ENCODE measurements at places on chromosomes 1 and 21.
A peak's percentile ranks its signal among the peaks of the same experiment; 100 is the strongest.

DNA sequence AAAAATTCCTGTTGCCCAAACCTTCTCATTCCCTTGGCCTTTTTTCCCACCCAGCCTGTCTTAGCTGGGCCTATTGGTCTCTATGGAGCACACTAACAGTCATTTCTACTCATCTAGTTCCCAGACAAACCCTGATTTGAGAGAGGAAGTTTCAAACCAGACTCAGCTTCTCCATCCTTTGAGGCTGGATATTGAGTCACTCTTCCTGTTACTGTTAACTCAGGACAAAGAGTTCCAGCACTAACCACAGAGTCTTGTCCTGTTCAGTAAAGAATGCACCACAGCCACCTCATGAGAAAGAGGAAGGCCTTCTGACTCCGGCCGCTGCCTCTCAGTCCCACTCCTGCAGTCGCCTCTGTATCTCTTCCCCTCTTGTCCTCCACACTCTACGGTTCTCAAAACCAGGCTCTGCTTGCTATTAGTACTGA is 137.8 kb downstream of the PTPRC start:
- DNase-seq: no peak

DNA sequence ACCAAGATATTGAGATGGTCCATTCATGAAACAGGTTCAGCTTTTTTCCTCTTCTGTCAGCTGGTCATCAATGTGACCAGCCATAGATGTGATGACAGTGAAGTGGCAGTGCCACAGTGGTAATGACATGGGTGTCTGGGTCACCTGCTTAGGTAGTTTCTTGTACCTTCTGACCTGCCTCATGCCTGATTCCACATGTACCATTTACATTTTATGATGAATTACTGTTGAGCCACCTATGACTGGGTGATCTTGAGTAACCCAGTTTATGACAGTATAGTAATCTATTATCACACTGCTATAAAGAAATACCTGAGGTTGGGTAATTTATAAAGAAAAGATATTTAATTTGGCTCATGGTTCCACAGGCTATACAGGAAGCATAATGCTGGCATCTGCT is 45.7 kb downstream of the RGSL1 start:
- no peak for DNase-seq

DNA sequence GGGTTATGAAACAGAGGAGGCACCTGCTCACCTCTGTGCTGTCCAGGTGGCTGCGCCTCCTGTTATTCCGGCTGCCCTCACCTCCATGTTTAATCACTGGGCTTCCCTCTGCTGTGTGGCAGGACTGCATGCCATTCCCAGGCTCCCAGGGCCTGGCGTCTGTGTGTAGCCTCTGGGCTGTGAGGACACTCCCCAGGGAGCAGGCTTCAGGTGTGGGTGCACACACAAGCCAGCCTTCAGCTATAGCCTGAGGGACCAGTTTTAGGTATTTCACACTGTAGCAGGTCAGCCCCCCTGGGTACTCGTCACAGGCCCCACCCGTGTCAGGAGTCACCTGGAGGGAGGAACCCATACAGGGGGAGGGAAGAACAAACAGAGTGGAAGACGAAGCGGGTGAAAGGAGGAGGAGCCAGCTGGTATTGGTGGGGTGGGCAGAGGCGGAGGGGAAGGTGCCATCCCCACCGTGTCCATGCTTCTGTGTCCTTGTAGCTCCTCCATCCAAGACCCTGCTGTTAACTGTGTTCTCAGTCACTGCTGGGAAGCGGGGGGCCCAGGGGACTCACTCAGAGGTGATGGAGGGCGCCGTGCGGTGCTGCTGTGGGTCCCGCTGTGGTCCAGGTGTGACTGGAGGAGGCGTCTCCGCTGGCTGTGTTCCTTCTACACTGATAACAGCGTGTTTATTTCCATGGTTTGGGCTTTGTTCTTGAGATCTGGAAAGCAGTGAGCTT is 158.6 kb downstream of the PGBD5 start:
- DNase-seq: no peak

DNA sequence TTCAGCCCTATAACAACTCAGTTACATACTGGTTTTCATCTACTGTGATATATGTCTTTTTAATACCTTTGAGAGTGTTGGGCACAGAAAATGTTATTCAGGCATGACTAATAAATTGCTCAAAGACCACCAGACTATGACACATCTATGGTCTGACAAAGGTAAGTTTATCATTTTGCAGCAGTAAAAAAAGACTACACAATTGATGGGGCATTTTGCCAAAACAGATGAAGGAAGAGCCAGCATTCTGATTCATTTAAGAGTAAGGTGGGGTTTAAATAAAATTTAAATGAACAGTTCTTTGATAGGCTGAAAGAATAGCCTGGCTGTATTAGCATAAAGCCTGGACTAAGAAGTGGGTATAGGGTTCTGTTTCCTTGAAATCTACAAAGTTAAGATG is 8.8 kb upstream of the RNPC3 start:
- no peak for DNase-seq

- no peak for DNase-seq
Observed at GRCh38 chr1:55313903-55314302, 98.7 kb upstream of the USP24 start.

- no peak for DNase-seq
Observed at GRCh38 chr1:19384772-19385187, 72.7 kb downstream of the SLC66A1 start.

GRCh38 chr1:115839029-115839678 is 1.8 kb downstream of the NHLH2 start:
- DNase-seq: no peak

DNA sequence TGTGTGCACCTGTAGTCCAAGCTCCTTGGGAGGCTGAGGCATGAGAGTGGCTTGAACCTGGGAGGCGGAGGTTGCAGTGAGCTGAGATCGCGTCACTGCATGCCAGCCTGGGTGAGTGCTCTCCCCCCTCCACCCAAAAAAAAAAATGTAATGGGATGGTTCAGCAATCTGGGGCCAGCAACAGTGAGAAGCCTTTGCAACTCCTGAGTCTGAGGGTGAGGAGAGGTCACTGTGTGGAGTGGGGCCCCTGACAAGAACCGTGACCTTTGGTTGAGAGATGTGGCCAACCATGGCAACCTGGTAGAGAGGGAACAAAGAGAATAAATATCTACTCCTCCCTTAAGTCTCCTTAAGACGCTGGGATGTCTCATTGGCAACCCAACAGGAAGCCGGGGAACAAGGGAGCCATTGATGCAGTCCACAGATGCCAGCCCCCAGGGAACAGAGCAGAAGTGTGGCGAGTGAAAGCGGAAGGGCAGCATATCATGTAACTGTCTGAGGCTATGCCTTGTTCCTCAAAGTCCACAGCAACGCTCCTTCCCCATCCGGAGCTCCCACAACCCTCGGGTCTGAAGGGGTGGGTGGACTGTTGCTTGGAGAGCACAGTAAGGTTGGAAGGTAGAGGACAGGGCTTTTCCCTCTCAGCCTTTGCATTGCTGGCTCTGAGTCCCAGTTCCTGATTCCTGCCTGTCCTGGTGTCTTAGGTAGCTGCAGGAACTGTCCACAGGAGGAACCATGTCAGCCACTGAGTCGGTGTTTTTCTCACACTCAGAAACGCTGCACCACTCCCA is 8.3 kb downstream of the TRNP1 start:
- no peak for DNase-seq

GRCh38 chr1:61186753-61187152 is 104.4 kb downstream of the NFIA start:
- DNase-seq: no peak

- DNase-seq: no peak
Observed at GRCh38 chr1:170213596-170213995, 67.8 kb downstream of the NTMT2 start.

GRCh38 chr1:94316836-94317789 is 79.7 kb upstream of the ARHGAP29 start:
- no peak for DNase-seq

DNA sequence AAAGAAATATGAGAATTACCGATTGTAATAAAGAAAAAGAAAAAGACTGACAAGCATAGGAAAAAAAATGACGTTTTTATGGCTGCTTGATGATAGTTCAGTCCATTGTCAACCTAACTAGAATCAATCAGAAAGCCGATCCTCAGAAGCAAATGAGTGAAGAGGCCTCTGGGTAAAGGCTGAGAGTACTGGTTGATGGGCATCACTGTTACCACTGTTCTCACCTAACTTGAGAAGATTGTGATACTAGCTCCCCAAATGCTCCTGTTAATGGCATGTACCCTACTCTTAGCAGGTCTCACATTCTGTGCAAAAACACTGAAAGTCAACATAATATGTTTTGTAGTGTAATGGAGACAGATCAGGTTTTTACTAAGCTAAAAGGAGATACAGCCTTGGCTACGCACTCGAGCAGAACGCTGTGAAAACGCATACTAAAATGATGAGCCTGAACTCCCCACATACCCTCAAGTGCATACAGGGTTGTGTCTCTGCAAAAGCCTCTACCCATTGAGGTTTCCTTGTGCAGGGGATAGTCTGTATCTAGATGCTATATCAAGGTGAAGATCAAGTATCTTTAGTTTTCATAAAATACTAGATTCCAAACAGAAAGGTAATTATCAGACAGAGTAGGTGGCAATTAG is 554.6 kb downstream of the SMYD3 start:
- no peak for DNase-seq

GRCh38 chr1:246765521-246765920 is 41.3 kb downstream of the SCCPDH start:
- DNase-seq: no peak

DNA sequence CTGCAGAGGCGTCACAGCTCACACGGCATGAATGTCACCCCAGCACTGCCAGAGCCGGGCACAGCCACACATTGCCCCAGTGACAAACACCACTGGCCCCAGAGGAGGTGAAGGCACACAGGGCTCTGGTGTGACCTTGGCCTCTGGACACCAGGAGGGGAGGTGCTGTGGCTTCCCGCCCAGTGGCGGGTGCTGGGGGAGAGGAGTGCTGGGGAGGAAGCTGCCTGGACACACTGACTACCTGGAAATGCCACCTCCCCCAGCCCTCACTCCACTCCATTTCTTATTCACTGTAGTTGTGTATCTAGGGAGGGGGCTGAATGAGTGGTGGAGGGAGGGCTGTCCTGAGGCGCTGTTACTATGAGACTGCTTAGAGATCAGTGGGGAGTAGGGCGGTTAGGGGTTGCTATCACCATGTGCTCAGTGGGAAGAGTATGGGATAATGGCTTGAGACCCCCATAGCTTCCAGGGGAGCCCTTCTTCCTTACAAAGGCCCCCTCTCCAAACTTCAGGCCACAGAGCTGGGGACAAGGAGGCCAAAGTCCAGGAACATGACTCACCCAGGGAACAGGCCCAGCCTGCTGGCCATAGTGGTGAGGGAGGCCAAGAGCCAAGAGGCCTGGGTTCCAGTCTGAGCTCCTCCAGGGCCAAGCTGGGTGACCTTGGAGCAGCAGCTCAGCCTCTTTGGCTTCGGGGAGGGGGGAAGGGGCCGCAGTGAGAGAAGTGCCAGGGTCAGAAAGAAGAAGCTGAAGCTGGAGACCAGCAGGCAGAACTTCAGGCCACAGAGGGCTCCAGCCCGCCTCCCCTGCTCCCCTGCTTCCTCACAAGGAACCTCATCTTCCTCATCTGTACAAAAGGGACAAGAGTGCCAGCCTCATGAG is 40.1 kb downstream of the AHDC1 start:
- DNase-seq: no peak

DNA sequence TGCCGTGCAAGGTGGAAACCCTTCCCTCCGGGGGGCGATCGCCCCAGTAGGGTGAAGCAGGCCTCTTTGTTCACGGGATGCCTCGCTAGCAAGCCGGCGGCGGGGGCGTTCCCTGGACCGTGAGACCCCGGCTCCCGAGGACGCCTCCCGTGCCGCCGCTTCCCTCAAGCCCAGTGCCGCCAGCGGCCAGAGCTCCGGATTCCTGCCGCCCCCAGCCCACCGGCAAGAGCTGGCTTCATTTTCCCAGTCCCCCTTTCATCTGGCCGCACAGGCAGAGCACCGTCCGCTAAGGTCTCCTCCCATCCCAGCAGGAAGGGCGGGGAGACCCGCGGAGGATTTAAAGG is 16.3 kb downstream of the IER5 start:
- peak; percentile 42 for DNase-seq

DNA sequence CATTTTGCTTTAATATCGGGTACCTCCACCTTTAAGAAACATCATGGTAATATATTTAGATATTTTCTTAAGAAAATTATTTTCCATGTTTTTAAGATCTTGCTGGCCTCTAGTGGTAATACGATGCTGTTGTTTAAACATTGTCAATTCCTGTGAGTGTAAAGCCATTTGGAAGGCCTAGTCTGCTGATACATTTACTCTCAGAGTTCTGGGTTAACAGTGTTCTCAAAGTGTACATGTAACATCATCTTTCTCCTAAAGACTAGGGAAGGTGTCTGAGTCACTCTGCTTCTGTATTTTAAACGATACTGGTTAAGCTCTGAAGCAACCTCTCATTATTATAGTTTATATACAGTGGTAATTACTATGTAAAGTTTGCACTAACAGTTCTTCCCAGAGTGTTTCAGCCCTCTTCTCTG is 189.1 kb downstream of the RASAL2 start:
- DNase-seq: no peak

DNA sequence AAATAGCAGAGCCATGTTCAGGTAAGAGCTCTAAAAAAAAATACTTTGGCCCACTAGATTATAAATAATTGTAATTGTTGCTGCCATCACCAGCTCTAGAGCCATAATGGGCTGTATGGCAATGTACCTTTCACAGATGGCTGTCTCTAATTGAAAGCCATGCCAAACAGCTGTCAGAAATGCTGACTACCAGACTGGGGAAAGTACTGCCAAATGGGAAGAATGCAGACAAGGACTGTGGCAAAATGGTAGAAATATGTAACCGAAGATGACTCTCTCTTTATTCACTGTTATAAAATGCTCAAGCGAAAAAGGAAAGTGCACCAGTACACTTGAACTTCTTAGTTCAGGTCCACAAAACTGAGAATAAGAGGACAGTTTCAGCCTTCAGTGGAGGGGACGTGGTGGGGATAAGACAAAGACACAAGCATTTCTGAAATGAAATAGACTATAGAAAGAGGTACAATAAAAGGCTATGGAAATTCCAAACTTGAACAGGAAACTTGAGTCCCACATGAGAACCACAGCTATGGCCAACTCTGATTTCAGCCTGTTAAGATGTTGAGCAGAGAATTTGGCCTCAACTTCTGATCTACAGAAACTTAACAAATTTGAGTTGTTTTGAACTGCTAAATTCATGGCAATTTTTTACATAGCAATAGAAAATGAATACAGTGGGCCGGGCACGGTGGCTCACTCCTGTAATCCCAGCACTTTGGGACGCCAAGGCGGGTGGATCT is 46.5 kb upstream of the LPGAT1 start:
- no peak for DNase-seq

GRCh38 chr1:202745323-202745888 is 35.2 kb upstream of the SYT2 start:
- no peak for DNase-seq

- no peak for DNase-seq
Observed at GRCh38 chr1:67018574-67018973, 35.4 kb downstream of the SLC35D1 start.

DNA sequence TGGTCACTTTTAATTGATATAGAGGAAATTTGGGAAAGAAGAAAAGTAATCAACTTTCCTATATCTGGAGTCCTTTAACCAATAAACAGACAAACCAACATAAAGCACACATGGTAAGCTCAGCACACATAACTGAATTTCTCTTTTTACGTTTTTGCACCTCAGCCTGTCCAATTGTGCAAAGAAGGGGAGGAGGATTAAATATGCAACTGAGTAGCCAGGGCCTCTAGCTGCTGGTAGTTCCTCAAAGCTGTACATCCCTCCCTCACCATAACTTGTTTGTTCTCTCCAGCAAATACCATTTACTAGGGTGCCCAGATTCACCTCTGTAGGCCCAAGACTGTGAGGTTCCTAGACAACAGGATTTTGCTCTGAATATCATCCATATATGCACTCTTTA is 25.4 kb downstream of the ST6GALNAC5 start:
- no peak for DNase-seq

GRCh38 chr1:237042526-237042891 is 525 bp downstream of the RYR2 start:
- DNase-seq: no peak

- no peak for DNase-seq
Observed at GRCh38 chr1:160740133-160740688, 1.2 kb downstream of the SLAMF7 start.

Measured in stimulated activated CD4-positive, alpha-beta T cell treated with anti-CD3 and anti-CD28 coated beads, Interleukin-1b, Interleukin-23, amount 100 ng/mL, for 48 hours (primary cell).